ENCODE measurements at places on chromosomes 3 and 15. TPM values are rescaled to one million over a fixed set of nuclear protein-coding genes. Genes with fewer than 3 reads are reported as not detected.

Gene ROPN1
- not detected for total RNA-seq

Gene RPS17
- total RNA-seq = 3,822 TPM

Gene UPK1B
- not detected for total RNA-seq

Gene CLDN18
- total RNA-seq = not detected

Gene STRIT1
- total RNA-seq = not detected

Gene PCBP4
- total RNA-seq = 10.3 TPM

Gene TGM4
- not detected for total RNA-seq

Gene FAM174B
- 0.91 TPM for total RNA-seq

Gene BNC1
- not detected for total RNA-seq

Gene HIGD2B
- 0.55 TPM for total RNA-seq

Gene GOLGA6D
- total RNA-seq = not detected

Gene EPHB1
- 3.8 TPM for total RNA-seq

Gene TEX9
- total RNA-seq = 31.3 TPM

Gene TM4SF1
- total RNA-seq = not detected

Gene OSTN
- total RNA-seq = not detected

Gene TXNRD3
- 0.76 TPM for total RNA-seq

Gene GOLGA8N
- 4.3 TPM for total RNA-seq

Gene APBA2
- not detected for total RNA-seq

Gene SERPINI2
- total RNA-seq = not detected

Gene IMPG2
- total RNA-seq = 0.29 TPM

Gene SERINC4
- 0.20 TPM for total RNA-seq

Gene HESX1
- total RNA-seq = 0.24 TPM

Gene PLSCR2
- total RNA-seq = not detected

Gene P2RY13
- total RNA-seq = 0.33 TPM

Gene ATP13A4
- total RNA-seq = 3.4 TPM

Gene ISLR2
- total RNA-seq = not detected

Gene MUC20
- total RNA-seq = 4.6 TPM

Gene CDCP1
- total RNA-seq = not detected

Gene CYP1A2
- total RNA-seq = not detected

Gene ECE2
- not detected for total RNA-seq

Gene MNS1
- 0.62 TPM for total RNA-seq

Gene CCDC80
- not detected for total RNA-seq

Gene SEMA3G
- not detected for total RNA-seq

Gene IL5RA
- total RNA-seq = not detected

Gene KNL1
- total RNA-seq = 5.1 TPM

Gene ACTC1
- total RNA-seq = not detected

Gene CCDC174
- 30.2 TPM for total RNA-seq

Gene AGBL1
- total RNA-seq = not detected

Gene CCDC33
- total RNA-seq = not detected

Gene GOLGA6L4
- 0.67 TPM for total RNA-seq

Gene ACSBG1
- total RNA-seq = 0.07 TPM

Gene LRRIQ4
- 0.29 TPM for total RNA-seq

Gene SOX14
- not detected for total RNA-seq

All from activated B cell treated with CpG ODN at 0.5 μM for 24 hours (primary cell).